Omental fat pad (tissue), 4 donors: ENCODE measurements at places on chromosomes 13 and 19. TPM values are rescaled to one million over a fixed set of nuclear protein-coding genes. Genes with fewer than 3 reads are reported as not detected.

The AMER2 gene
- 0.09 TPM for total RNA-seq

The ZNF208 gene
- total RNA-seq: 14.7 TPM

The CYP4F11 gene
- 0.09 TPM for total RNA-seq

The ZNF701 gene
- total RNA-seq: 8.6 TPM

The TNFRSF19 gene
- 1.3 TPM for total RNA-seq

The C13orf46 gene
- 0.13 TPM for total RNA-seq

The ZNF490 gene
- total RNA-seq: 4.4 TPM

The ANGPTL8 gene
- 1.8 TPM for total RNA-seq

The ATP1A3 gene
- 0.28 TPM for total RNA-seq

The TSPAN16 gene
- not detected for total RNA-seq

The CYP4F2 gene
- not detected for total RNA-seq

The RPL36 gene
- total RNA-seq: 725 TPM

The KLK6 gene
- not detected for total RNA-seq

The ZNF836 gene
- total RNA-seq: 15.1 TPM

The WASF3 gene
- 46.3 TPM for total RNA-seq

The APC2 gene
- 0.12 TPM for total RNA-seq

The CDK8 gene
- total RNA-seq: 11.7 TPM

The RFPL4A gene
- not detected for total RNA-seq

The RASGRP4 gene
- 5.8 TPM for total RNA-seq

The EMP3 gene
- 53.3 TPM for total RNA-seq

The KLHL1 gene
- total RNA-seq: not detected

The PROZ gene
- total RNA-seq: not detected

The MCF2L gene
- total RNA-seq: 30.5 TPM

The CELF5 gene
- total RNA-seq: not detected

The ARL11 gene
- total RNA-seq: 0.93 TPM

The ADGRE3 gene
- total RNA-seq: 0.24 TPM

The ZNF615 gene
- 7.0 TPM for total RNA-seq
